Smooth muscle cell of the brain vasculature (primary cell): ENCODE measurements at places on chromosomes 3 and 15.

DNA sequence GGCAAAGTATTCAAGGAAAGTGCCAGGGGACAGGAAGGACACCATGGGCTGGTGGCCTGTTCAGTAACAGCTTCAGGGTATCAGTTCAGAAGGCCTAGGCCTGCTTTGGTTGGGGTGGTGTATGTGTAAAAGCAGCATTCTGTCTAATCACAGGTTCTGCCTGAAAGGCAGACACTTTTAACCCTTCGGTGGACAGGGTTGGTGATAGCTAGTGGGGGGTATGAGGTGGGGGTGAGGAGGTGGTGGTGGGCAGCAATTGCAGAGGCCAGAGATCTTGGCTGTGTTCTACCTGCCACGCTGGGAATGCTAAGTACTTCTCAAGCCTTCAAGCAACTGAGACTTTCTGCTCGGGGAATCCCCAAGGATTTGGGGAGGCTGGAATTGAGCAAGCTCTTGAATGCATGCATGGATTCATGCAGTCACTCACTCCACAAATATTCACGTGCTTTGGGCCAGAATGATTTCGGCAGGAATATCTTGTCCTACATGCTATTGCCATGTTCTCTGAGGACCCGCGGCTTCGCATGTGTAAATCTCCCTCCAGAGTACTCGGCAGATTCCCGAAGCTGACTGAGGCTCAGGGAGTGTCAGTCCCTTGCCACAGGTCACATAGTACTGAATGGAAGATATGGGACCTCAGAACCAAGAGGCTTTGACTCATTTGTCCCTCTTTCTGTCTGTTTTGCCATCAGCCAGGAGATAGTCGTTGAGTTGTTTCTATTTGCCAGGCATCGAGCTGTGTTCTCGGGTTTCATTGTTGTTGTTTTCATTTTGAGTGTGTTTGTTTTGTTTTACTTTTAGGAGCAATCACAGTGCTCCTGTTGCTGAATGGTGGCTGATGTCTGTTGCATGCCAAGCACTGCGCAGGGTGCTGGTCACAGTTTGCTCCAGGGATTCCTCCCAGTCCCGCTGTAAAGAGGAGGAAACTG, 65.5 kb downstream of the SMAD3 start:
- no peak for DNase-seq

DNA sequence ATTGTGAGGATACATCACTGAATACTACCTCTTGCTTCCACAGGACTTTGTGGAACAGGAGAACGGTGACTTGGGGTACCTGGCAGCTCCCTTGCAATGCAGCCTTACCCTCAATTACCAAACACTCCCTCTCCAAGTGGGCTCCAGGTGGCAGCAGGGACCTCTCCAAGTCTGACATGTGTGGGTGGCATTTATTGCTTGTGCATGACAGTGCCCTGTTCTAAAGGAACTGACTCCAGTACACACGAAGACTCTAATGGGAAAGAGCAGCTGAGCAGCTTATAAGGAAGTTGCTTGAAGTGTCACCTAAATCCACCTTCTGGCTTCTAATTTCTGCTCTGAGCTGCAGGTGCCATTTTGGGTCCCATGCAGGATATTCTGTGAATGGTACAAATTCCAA, 174.1 kb upstream of the SLCO3A1 start:
- DNase-seq: no peak

- DNase-seq: no peak
Observed at GRCh38 chr3:70646635-70647034, 334.2 kb upstream of the MDFIC2 start.

- DNase-seq: no peak
Observed at GRCh38 chr15:93451265-93451664, 362.3 kb upstream of the RGMA start.

GRCh38 chr3:67384760-67385397, 269.5 kb downstream of the SUCLG2 start:
- no peak for DNase-seq

DNA sequence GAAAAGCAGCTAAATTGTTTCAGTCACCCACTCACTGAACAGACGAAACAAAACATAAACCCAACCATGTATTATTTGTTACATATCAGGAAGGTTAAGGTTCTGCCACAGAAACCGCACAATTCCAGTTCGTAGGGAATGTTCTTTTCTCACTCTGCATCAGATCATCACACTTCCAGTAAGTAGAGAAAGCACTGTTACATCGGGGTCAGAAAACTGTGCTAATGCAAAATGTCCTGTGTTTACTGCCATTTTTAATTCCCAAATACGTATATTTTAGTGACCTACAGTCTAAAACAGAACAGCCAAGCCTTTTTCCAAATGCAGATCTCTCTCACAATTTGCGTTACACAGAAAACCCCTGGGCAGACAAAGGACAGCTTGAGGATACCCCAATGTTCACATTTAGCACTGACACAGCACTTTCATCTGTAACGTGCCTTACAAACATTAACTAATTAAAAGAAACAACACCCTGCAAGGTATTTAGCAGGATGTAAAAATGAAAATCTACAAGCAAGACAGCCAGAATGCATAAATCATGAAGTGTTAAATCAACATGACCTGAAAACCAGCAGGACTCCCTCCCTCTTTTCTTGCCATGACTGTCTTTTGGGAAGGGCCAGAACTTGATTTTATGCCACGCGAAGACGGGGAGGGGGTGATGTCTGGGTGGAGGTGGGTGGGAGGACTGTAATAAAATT, 34.8 kb upstream of the SKIL start:
- no peak for DNase-seq

DNA sequence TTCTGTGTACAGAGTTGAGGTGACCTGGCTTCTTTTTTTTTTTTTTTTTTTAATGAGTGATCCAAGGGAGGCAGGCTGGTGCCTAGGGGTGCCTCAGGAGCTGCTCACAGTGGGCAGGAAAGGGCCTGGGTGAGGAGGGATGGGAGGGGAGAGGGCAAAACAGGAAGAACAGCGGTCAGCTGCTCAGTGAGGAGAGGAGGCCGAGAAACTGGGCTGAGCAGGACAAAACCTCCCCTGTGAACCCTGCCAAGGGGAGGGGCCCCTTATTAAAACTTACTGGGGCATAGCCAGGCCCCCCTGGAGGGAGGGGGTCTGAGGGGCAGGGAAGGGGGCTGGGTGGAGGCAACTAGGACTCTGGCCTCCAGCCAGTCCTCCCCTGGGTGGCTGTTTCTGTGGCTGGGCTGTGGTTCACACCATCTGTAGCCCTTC, 3.5 kb downstream of the PLEKHO2 start:
- no peak for DNase-seq

- DNase-seq: no peak
Observed at GRCh38 chr3:39103324-39103693, 4.1 kb downstream of the GORASP1 start.

DNA sequence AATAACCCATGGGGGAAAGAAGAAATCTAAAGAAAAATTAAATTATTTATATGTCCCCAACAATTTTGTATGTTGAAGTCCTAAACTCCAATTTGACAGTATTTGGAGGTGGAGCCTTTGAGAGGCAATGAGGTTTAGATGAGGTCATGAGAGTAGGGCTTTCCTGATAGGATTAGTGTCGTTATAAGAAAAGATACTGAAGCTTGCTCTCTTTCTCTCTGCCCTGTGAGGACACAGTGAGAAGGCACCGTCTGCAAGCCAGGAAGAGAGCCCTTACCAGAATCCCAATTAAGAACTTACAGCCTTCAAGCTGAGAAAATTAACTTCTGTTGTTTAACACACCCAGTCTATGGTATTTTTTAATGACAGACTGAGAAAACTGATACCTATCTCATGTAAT, 16.1 kb upstream of the OR5AC2 start:
- no peak for DNase-seq

- no peak for DNase-seq
Observed at GRCh38 chr3:5126586-5126985, 4.5 kb downstream of the ARL8B start.

DNA sequence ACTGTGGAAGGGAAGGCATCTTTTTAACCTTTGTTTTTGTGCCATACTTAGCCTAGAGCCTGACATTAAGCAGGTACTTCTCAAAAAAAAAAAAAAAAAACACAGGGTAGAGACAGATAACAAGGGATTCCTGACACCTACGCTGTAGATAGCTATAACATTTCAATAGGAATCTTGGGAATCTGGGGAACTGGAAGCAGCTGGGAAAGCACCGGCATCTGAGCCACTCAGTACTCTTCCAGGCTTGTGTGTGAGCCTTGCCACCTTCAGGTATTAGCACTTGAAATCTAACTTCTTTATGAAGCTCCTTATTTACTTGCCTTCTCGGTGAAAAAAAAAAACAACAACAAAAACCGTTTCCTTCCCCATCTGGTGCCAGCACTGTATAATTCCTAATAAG, 46.8 kb downstream of the PIK3CA start:
- no peak for DNase-seq

DNA sequence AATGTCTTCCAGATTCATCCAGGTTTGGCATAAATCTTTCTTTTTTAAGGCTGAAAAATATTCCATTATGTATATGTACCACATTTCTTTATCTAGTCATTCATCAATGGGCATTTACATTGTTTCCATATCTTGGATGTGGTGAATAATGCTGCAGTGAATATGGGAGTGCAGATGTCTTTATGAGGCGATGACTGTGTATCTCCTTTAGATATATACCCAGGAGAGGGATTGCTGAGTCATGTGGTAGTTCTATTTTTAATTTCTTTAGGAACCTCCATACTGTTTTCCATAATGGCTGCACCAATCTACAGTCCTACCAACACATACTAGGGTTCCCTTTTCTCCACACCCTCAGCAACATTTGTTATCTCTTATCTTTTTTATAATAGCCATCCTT, 96.3 kb downstream of the LRRC28 start:
- DNase-seq: no peak

- no peak for DNase-seq
Observed at GRCh38 chr3:153219146-153219545, 57.1 kb downstream of the RAP2B start.

GRCh38 chr3:115832265-115832664, 209.0 kb downstream of the GAP43 start:
- DNase-seq: no peak

- DNase-seq: no peak
Observed at GRCh38 chr3:48155122-48155521, 33.1 kb downstream of the CDC25A start.

- DNase-seq: no peak
Observed at GRCh38 chr3:48607519-48607918, 1.9 kb downstream of the UQCRC1 start.

- no peak for DNase-seq
Observed at GRCh38 chr3:51967384-51968169, at the start of gene PCBP4. TSS of gene PCBP4 (minus strand) at chr3:51967454. CDS start at chr3:51961240, 6,214 bp downstream.

- DNase-seq: no peak
Observed at GRCh38 chr3:126040386-126040785, 43.5 kb downstream of the SLC41A3 start.

DNA sequence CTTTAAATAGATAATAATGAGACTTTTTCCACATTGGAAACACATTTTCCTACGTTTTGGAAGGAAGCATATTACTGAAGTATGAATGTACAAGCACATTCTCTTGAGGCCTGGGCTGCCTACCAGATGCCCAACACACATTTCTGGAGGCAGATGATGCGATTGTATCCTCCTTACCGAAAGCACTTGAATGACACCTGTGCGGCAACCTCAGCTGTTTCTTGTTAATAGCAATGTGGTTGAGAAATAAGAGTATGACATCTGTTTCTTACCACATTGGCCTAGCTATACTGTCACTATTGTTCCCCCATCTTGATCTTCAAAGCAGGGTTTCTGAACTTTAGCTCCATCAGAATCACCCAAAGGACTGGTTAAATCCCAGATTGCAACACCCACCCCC, 84.8 kb downstream of the ARPP21 start:
- no peak for DNase-seq

DNA sequence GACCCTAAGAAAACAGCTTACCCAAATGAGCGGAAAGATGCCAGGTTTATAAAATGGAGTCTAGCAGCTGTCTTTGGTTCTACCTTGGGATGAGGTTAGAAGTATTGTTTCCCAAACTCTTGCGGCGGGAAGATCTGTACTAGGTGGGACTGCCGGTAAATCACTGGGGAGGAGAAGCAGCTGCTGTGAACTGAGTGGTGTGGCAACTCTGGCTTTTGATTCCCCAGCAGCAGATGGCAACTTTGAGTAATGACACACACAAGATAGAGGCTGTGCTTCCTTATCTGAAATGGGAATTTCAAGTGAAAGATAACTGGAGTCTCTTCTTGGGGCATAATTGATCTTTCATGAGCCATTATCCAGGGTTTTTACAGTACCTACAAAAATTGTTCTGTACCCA, 184.9 kb downstream of the ATG7 start:
- no peak for DNase-seq

- no peak for DNase-seq
Observed at GRCh38 chr15:68205558-68205944, 419 bp upstream of the CALML4 start.

DNA sequence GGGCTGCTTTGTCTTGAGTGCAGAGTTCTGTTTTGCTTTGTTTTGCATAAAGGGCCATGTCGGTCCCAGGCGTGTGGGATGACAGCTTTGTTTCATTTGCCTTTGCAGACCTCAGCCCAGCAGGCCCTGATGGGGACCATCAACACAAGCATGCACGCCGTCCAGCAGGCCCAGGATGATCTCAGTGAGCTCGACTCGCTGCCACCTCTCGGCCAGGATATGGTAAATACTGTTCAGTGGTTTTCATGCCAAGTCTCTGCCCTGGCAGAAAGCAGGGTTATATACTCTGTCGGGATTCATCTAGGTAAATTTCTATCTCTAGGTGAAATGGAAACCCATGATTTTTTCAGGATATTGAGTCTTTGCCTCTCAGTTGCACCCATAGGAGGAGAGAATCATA, 343.9 kb upstream of the TPM1 start:
- DNase-seq: no peak

GRCh38 chr3:95911767-95912166, 902.6 kb upstream of the EPHA6 start:
- DNase-seq: no peak

GRCh38 chr15:71117714-71118305, 2.5 kb downstream of the THSD4 start:
- DNase-seq: no peak

- no peak for DNase-seq
Observed at GRCh38 chr15:84811828-84812227, 5.3 kb upstream of the ALPK3 start.

GRCh38 chr15:89898614-89899294, 5.0 kb upstream of the AP3S2 start:
- DNase-seq: no peak

GRCh38 chr3:31050296-31050695, 155.8 kb upstream of the GADL1 start:
- no peak for DNase-seq

DNA sequence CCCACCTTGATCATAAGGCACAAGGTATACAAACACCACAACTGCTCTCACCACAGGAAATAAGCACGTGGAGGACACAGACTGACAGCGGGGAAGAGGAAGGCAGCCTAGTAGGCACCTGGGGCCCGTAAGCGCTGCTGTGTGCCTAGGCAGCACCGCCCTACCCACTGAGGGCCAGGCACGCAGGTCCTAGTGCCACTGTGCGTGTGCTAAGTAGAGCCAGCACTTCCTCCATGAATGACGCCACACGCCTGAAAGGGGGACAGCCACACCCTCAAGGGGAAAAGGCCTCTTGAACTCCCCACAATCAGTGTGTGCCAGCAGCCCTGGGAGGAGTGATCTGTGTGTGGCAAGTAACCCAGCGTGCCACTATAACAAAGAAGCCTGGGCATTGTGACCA, 73.0 kb downstream of the ATP1B3 start:
- no peak for DNase-seq
